Esophagus muscularis mucosa (tissue), 4 donors: ENCODE measurements at places on chromosomes 3 and 15. TPM values are rescaled to one million over a fixed set of nuclear protein-coding genes. Genes with fewer than 3 reads are reported as not detected.
A peak's percentile ranks its signal among the peaks of the same experiment; 100 is the strongest.

The CLDN16 gene
- not detected for total RNA-seq

DNA sequence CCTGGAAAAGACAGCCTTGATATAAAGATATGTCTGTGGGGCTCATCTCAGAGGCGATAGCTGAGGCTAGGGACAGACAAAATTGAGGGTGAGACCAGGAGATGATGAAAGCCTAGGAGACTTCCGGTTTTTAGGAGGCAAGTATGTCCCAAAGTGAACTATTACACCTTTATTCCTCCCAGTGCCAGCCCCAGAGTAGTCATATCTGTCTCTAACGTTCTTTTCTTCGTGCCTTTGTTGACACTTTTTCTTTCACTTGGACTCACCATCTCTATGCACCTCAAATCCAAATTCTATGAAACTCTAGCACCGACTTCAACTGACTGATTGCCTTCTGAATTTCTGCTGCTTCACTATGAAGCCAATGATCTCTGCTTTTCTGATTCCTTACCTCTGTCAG is 93.8 kb upstream of the RASGRP1 start:
- H3K36me3 ChIP-seq, result no peaks in the 10 kb centered on the region
- H3K4me3 ChIP-seq, result no peak overlapping the region
- DNase-seq, result no peak
- H3K27ac ChIP-seq, result no peak overlapping the region
- no peaks in the 10 kb centered on the region for H3K4me1 ChIP-seq
- H3K27me3 ChIP-seq, result no peaks in the 10 kb centered on the region

The ADPRH gene
- 10.4 TPM for total RNA-seq

DNA sequence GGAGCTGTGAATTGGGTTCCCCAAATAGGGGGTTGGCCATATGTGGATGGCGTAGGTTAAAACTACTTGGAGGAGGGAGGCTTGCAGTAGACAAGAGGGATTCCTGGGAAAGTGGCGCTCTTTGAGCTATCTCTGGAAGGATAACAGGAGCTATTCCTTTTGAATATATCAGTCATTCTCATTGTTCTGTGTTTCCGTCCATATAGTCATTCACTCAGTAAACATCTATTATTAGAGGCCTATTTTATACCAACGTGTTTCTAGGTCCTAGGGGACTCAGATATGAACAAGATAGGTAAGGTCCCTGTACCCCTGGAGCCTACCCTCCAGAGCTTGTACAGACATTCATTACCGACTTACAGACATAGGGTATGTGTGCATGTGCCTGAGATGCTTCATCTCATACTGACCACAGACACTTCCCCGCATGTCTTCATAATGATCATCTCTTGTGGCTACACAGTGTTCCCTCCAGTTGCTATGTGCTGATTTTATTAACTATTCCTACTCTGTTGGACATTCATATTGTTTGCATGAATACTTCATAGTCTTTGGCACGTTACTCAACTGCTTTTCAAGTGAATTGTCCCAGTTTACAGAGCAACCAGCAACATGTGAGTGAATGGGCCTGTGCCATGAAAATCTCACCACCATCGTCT is 55.8 kb upstream of the VILL start:
- peaks cover 58% of the 10 kb centered on the region for H3K4me1 ChIP-seq
- no peak overlapping the region for H3K4me3 ChIP-seq
- peak; percentile 42 for DNase-seq
- no peaks in the 10 kb centered on the region for H3K36me3 ChIP-seq

DNA sequence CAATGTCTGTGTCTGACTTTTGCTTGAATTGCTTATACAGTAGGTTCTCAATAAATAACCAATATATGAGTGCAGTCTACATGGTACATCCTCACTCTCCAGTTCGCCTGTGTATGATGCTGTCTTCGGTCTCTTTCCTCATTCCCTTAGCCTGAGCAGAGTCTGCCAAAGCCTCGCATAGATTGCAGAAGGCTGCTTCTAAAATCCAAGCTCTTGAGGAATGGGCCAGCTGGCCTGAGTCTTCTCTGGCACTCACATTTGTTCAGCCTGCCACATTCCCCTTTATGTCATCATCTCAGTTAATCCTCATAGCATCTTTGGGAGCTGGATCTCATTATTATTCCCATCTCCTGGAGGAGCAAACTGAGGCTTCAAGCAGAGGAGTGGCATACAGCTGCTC is 27.2 kb upstream of the ADAMTS7 start:
- no peaks in the 10 kb centered on the region for H3K27me3 ChIP-seq
- DNase-seq, result no peak
- peaks cover 9% of the 10 kb centered on the region for H3K4me1 ChIP-seq
- no peak overlapping the region for H3K27ac ChIP-seq

The RSRC1 gene
- total RNA-seq, result 33.1 TPM

The SHC4 gene
- total RNA-seq, result 2.1 TPM

The GNAT1 gene
- not detected for total RNA-seq

GRCh38 chr3:55735976-55736375 is 248.9 kb upstream of the WNT5A start:
- H3K4me1 ChIP-seq, result no peaks in the 10 kb centered on the region
- no peak overlapping the region for H3K4me3 ChIP-seq
- H3K36me3 ChIP-seq, result no peaks in the 10 kb centered on the region
- H3K27ac ChIP-seq, result no peak overlapping the region
- no peak for DNase-seq

- H3K27me3 ChIP-seq, result no peaks in the 10 kb centered on the region
- H3K4me1 ChIP-seq, result peaks cover 27% of the 10 kb centered on the region
- H3K4me3 ChIP-seq, result no peak overlapping the region
- DNase-seq, result no peak
- H3K36me3 ChIP-seq, result no peaks in the 10 kb centered on the region
These were observed 86.5 kb downstream of the ST6GAL1 start for GRCh38 chr3:187016639-187017345.

The FGF12 gene
- total RNA-seq, result 19.5 TPM

GRCh38 chr3:51678186-51678585 is 7.1 kb downstream of the TEX264 start:
- H3K27ac ChIP-seq, result no peak overlapping the region
- H3K36me3 ChIP-seq, result peaks cover 35% of the 10 kb centered on the region
- H3K4me1 ChIP-seq, result peaks cover 74% of the 10 kb centered on the region

DNA sequence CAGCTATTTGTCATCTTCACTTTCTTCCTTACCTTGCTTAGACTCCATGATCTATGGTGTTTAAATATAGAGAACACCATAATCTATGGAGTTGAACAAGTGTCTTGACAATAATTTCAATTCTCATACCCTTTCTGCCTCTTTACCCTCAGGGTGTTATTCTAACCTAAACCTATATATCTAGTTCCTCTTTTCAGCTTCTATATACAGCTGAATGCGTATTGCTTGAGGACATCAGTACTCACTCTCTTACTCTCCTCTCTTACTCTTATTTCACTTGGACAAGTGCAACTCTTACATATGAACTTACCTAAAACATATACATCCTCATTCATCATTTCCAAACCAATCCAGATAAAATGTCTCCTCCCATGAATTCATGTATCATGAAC is 187.1 kb downstream of the RAP2B start:
- no peak overlapping the region for H3K27ac ChIP-seq
- no peaks in the 10 kb centered on the region for H3K36me3 ChIP-seq
- no peak overlapping the region for H3K4me3 ChIP-seq

- peaks cover 9% of the 10 kb centered on the region for H3K4me1 ChIP-seq
- H3K27ac ChIP-seq, result no peak within 1 kb of the TSS
- H3K27me3 ChIP-seq, result peaks cover 23% of the 10 kb centered on the region
- peak within 1 kb of the TSS; percentile 53 for H3K4me3 ChIP-seq
- no peaks in the 10 kb centered on the region for H3K36me3 ChIP-seq
- DNase-seq, result no peak
These were observed at the start of gene CHRNB4 for GRCh38 chr15:78641102-78641748. CHRNB4 (minus strand) TSS chr15:78641210; CDS start chr15:78641133, 77 bp downstream.

The CCDC51 gene
- total RNA-seq, result 26.6 TPM

DNA sequence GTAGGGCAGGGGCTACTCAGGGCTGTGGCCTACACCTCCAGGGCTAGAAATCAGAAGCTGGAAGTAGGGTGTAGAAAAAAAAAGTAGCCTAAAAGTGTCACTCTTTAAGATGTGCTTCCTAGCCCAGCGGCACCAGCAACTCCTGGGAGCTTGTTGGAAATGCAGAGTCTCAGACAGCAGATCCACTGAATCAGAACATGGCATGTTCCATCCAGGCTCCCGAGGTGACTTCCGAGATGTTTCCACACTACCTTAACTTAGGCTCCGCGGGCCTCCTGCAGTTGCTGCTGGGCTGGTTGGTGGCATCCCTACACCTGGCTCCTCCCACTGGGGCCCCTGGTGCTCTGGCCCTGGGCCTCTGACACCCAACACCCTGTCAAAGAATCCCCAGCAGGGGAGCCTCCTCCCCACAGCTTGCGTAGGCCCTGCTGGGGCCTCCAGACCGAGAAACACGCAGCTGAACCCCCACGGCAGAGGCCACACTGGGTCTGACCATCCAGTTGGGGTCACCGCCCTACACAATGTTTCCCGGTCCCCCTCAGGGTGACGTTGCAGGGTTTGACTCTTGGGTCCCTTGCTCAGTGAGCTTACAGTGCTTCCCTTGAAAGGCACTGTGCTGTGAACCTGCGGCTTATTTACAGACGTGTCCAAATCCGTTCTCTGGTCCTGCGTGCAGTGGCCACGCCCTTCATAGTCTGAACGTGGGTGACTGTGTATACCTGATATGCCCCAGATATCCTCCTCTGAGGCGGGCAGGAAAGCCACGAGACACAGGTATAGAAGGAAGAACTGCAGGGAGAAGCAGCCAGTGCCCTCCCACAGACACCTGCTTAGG is 46.5 kb downstream of the FAM174B start:
- DNase-seq, result no peak
- H3K27me3 ChIP-seq, result no peaks in the 10 kb centered on the region
- no peaks in the 10 kb centered on the region for H3K4me1 ChIP-seq
- no peaks in the 10 kb centered on the region for H3K36me3 ChIP-seq
- H3K4me3 ChIP-seq, result no peak overlapping the region

The PPP4R2 gene
- total RNA-seq, result 38.6 TPM

The AGBL1 gene
- total RNA-seq, result 0.06 TPM

The NEK10 gene
- total RNA-seq, result 0.58 TPM

The WDR93 gene
- total RNA-seq, result 0.17 TPM

DNA sequence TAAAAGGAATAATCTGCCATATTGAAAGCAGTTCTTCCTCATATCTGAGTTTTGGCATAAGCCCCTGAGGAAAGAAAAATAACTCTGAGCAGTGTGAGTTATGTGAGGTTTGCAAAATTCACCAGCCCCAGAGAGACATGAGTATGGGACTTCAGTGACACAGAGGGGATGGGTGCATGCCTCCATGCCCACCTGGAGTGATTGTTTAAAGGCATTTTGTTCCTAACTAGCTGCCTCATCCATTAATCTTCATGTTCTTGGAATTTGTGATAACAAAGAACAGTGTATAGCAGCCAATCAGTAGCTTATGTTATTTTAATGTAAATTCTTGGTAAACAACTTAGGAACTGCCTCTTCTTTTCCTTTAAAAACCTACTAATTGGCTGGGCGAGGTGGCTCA is 11.1 kb upstream of the ESYT3 start:
- no peaks in the 10 kb centered on the region for H3K27me3 ChIP-seq
- H3K36me3 ChIP-seq, result no peaks in the 10 kb centered on the region
- H3K4me1 ChIP-seq, result no peaks in the 10 kb centered on the region
- H3K4me3 ChIP-seq, result no peak overlapping the region

DNA sequence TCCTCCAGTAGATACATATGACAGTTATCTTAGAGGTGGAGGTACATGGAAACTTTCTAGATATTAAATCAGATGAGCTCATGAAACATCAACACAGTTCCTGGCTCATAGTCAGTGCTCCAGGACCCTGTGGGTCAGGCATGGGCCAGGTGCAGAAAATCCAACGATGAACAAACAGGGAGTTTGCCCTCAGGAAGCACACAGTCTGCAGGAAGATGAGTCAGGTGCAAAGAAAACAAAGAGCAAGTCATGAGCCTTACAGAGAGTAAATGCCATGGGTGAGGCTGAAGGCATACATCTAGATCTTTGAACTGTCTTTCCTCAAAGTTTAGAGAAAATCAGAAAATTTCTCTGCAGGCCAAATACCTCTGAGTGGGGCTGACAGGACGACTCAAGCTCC is 184.2 kb upstream of the TPM1 start:
- H3K36me3 ChIP-seq, result no peaks in the 10 kb centered on the region
- peaks cover 40% of the 10 kb centered on the region for H3K4me1 ChIP-seq
- H3K27me3 ChIP-seq, result no peaks in the 10 kb centered on the region
- H3K27ac ChIP-seq, result no peak overlapping the region

The A4GNT gene
- not detected for total RNA-seq

The CYP11A1 gene
- 1.8 TPM for total RNA-seq

The ENTPD3 gene
- total RNA-seq, result 2.3 TPM

- H3K27me3 ChIP-seq, result no peaks in the 10 kb centered on the region
- H3K4me1 ChIP-seq, result peaks cover 47% of the 10 kb centered on the region
- H3K36me3 ChIP-seq, result peaks cover 30% of the 10 kb centered on the region
- DNase-seq, result peak; percentile 19
These were observed 10.1 kb downstream of the ARHGAP31 start for GRCh38 chr3:119304201-119304713.

- no peak overlapping the region for H3K4me3 ChIP-seq
- no peak for DNase-seq
- no peaks in the 10 kb centered on the region for H3K27me3 ChIP-seq
- no peak overlapping the region for H3K27ac ChIP-seq
- H3K36me3 ChIP-seq, result peaks cover 7% of the 10 kb centered on the region
These were observed 36.1 kb downstream of the CFAP44 start for GRCh38 chr3:113405180-113405579.

DNA sequence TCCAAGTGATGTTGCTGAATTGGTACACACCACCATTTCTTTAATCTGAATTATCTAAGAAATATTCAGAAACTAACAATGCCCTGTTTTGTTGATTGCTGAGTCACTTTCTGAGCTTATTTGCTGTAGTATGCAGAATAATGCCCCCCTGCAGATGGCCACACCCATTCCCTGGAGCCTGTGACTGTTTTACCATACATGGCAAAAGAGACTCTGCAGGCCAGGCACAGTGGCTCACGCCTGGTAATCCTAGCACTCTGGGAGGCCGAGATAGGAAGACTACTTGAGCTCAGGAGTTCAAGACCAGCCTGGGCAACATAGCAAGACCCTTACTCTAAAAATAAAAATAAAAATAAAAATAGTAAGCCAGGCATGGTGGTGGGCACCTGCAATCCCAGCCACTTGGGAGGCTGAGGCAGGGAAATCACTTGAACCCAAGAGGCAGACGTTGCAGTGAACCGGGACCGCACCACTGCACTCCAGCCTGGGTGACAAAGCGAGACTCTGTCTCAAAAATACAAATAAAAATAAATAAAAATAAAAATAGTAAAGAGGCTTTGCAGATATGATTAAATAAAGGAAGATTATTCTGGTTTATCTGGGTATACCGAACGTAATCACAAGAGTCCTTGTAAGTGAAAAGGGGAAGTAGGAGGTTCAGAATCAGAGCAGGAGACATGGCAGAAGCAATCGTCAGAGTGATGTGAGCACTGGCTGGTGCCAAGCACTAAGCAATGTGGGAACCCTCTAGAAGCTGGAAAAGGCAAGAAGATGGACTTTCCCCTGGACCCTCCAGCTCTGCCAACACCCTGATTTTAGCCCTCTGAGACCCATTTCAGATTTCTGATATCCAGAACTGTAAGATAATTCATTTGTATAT is 19.0 kb downstream of the PCYT1A start:
- no peak for DNase-seq
- H3K36me3 ChIP-seq, result peaks cover 44% of the 10 kb centered on the region
- no peaks in the 10 kb centered on the region for H3K27me3 ChIP-seq

GRCh38 chr3:120212505-120212904 is 72.5 kb downstream of the GPR156 start:
- no peak overlapping the region for H3K4me3 ChIP-seq
- no peak overlapping the region for H3K27ac ChIP-seq
- H3K27me3 ChIP-seq, result no peaks in the 10 kb centered on the region
- H3K36me3 ChIP-seq, result no peaks in the 10 kb centered on the region

GRCh38 chr3:182921665-182922355 is 58.5 kb downstream of the DCUN1D1 start:
- H3K27me3 ChIP-seq, result no peaks in the 10 kb centered on the region
- H3K4me1 ChIP-seq, result no peaks in the 10 kb centered on the region
- H3K27ac ChIP-seq, result no peak overlapping the region
- H3K4me3 ChIP-seq, result no peak overlapping the region
